ENCODE measurements at places on chromosomes 16 and 17. TPM values are rescaled to one million over a fixed set of nuclear protein-coding genes. Genes with fewer than 3 reads are reported as not detected.

The CMTM4 gene
- total RNA-seq, result 88.8 TPM

The TNP2 gene
- total RNA-seq, result not detected

The PRSS53 gene
- total RNA-seq, result 2.5 TPM

The PRAC2 gene
- total RNA-seq, result not detected

The PIK3R6 gene
- total RNA-seq, result 0.69 TPM

The TBC1D3I gene
- not detected for total RNA-seq

The KRTAP1-1 gene
- total RNA-seq, result not detected

The IL21R gene
- 0.69 TPM for total RNA-seq

The ZG16B gene
- 0.23 TPM for total RNA-seq

The CMC2 gene
- total RNA-seq, result 39.9 TPM

The HOXB13 gene
- total RNA-seq, result not detected

The TMEM11 gene
- 12.9 TPM for total RNA-seq

The TNFRSF13B gene
- not detected for total RNA-seq

The COPZ2 gene
- 1.2 TPM for total RNA-seq

The ARL4D gene
- total RNA-seq, result 21.0 TPM

The MYOCD gene
- total RNA-seq, result 0.46 TPM

The PER1 gene
- total RNA-seq, result 9.0 TPM

The NACA2 gene
- not detected for total RNA-seq

The ST6GALNAC2 gene
- total RNA-seq, result 2.1 TPM

The CD300LB gene
- not detected for total RNA-seq

The KRT24 gene
- total RNA-seq, result not detected

The CX3CL1 gene
- 18.2 TPM for total RNA-seq

The SYCE1L gene
- total RNA-seq, result 2.1 TPM

The CMTM2 gene
- not detected for total RNA-seq

The WSCD1 gene
- total RNA-seq, result 43.8 TPM

The HGS gene
- 47.1 TPM for total RNA-seq

The LMF1 gene
- 13.4 TPM for total RNA-seq

The TP53 gene
- 10.6 TPM for total RNA-seq

The ZFP3 gene
- 15.7 TPM for total RNA-seq

The PRR11 gene
- 2.5 TPM for total RNA-seq

The MARCHF10 gene
- 0.69 TPM for total RNA-seq

The ADAP2 gene
- 6.5 TPM for total RNA-seq

The ZSCAN10 gene
- total RNA-seq, result not detected

The TPSG1 gene
- not detected for total RNA-seq

The IRX5 gene
- 3.5 TPM for total RNA-seq

The ZNF385C gene
- 1.8 TPM for total RNA-seq

The MYL11 gene
- total RNA-seq, result not detected

The GDPD1 gene
- 51.7 TPM for total RNA-seq

The TRIM65 gene
- total RNA-seq, result 10.6 TPM

The CA4 gene
- 1.8 TPM for total RNA-seq

The BRIP1 gene
- 7.6 TPM for total RNA-seq

Data from diencephalon (tissue), 1 donor.